ENCODE measurements at places on chromosomes 2 and 18.

DNA sequence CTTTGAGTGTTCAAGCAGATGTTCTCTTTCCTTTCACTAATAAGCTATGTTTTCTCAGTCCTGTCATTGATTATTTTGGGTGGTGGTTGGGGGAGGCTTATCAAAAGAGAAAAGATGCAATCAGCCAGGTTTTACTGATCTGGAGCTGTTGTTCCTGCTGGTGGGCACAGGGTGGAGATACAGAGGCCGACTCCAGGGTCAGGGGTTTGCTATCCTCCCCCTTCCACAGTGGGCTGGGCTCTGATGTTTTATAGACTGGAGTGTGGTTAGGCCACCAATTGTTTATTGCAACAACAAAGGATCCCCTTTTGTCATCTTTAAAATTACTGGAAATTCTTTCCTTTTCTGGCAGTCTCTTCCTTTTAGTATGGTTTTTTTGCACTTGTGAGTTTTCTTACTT, 120.5 kb downstream of the TANC1 start:
- DNase-seq, result no peak

DNA sequence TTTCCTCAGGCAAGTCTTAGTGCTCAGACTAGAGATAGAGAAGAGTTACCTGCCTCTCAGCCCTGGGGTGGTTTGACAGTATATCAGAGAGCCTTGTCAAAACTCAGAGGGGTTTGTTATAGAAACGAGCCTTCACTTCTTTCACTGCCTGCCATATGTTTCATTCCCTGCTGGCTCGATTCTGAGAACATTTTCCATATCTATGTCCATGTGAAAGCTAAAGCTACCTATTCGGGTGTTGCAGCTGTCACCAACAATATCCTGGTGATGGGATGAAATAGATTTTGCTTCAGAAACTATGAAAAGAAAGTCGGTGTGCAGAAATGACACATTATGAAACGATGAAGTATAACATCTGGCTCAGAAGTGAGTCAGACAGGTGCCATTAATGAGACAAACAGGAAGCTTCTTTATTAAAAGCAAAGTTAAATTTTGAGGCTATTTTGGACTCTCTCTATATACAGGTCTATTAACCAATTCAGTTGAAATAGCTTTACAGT, 56.1 kb upstream of the TANK start:
- DNase-seq, result no peak

DNA sequence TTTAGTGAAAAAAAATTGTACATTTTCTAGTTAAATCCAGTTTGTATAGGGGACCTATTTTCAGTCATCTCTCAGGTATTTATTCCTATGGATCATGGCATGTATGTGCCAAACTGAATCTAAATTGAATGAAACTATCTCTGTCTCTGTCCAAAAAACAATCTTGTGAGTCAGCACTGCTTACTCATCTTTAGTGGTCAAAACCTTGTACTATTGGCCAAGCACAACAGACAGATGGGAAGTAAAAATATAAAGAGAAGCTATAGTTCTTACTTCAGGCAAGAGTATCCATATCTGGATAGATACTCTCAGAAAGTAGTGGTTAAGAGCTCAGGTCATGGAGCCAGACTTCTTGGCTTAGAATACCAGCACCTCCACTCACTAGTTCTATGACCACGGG, 76.0 kb upstream of the KLHL14 start:
- no peak for DNase-seq

GRCh38 chr2:88190808-88191721, 20.9 kb downstream of the THNSL2 start:
- peak; percentile 83 for DNase-seq

GRCh38 chr18:55875371-55875901, 287.4 kb upstream of the TCF4 start:
- DNase-seq, result no peak

- no peak for DNase-seq
Measured at GRCh38 chr18:48829443-48830149, 121.2 kb downstream of the SMAD7 start.

DNA sequence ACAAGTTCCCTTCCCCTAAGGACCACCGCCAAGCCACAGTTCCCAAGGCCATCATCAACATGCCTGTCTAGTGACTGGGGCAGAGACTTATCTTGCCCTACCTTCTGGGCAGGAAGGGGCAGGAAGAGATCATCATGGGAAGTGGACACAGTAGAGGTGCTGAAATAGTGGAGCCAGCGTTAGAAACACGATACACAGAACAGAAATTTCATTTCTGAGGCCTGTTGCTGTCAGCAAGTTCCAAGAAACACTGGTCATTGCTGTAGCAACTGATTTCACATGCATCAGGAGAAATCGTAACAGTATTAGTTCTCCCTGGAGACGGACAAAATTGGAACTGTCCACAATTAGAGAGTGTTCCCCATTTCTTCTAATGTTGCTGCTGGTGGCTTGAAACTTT, 83.0 kb downstream of the COLEC12 start:
- DNase-seq, result no peak

DNA sequence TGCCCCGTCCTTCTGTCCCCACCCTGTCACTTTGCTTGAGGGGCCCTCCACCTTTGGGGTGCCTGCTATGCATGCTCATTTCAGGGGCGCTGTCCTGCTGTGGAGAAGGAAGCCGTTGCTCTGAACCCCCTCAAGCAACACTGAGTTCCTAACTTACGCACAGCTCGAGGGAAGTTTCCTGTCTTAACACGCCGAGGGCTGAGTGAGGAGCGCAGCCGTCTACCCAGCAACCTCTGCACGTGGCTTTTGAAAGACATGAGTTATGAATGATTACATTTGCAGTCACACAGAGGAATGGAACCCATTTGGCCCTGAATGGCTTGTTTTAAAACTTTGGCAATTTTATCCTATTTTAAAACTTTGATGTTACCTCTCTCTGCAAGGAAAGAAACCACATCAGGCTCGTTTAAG, 14.0 kb downstream of the RAMP1 start:
- no peak for DNase-seq

GRCh38 chr2:5986801-5987787, 294.9 kb downstream of the SOX11 start:
- no peak for DNase-seq

DNA sequence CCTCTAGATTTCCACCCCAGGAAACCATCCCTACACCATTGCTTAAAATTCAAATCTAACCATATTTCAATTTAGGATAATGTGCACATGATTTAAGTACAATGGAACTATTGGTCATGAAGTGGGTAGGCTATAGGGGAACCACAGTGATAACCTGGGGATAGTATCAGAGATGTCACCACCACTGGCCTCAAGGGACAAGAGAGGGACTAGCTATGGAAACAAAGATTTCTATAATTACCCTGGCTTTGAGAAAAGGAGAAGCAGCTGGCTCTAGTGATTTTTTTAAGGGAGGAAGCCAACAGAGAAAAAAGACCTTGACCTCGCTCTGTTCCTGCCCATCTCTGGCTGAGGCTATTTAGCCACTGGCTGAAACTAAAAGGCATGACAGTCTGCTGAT, 132.0 kb downstream of the MEP1B start:
- DNase-seq, result no peak

GRCh38 chr2:215530191-215530968, 94.5 kb upstream of the FN1 start:
- peak; percentile 7 for DNase-seq

- DNase-seq, result no peak
Measured at GRCh38 chr2:99974275-99974674, 168.1 kb downstream of the AFF3 start.

GRCh38 chr18:43420091-43420490, 142.8 kb upstream of the SYT4 start:
- DNase-seq, result no peak

DNA sequence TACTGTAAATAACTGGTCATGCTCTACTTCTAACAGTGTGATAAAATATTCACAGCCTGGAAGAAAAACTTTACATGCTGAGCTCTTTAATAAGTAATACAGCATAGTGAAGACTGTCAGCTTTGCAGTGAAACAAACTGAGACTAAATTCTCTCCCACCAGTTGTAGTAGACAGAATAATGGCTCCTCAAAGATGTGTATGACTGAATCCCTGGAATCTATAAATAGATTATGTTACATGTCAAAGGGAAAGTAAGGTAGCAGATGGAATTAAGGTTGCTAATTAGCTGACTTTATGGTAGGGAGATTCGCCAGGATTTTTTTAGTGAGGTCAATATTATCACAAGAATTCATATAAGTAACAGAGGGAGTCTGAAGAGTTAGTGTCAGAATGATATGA, 609.5 kb upstream of the VRK2 start:
- no peak for DNase-seq

DNA sequence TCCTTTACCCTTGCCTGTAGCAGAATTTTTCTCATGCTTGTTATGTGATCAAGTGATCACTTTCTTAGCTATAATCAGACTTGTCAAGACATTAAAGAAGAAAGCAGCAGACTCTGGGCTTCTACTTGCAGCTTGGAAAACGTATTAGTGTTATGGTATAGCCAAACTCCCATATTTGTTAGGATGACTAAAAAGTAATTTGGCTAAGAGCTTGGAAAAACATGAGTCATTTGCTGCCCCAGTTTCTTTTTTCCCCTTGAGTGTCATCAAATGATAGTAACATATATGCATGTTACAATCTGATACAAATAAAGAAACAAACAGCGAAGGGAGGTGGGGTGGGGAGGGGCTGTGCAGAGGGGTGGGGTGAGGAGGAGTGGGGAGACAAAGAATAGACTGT, 155.5 kb downstream of the IKZF2 start:
- DNase-seq, result no peak

DNA sequence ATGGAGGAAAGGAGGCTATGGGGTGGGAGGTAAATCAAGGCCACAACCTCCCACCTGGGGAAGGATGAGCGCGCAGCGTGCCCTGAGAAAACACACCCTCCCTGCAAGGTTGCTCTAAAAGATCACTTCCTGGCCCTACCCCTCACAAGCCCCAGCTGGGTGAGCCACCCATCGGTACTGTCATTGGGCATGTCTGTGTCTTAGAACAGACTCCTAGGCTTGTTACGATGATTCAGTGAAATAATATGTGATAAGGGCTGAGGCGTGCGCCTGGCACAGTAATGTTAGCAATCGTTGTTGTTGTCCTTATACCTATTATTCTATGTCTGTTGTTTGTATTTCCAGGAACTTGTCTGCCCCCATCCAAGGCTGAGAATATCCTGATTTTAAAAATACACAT, 175.1 kb downstream of the ZFP36L2 start:
- DNase-seq, result peak; percentile 91

- no peak for DNase-seq
Measured at GRCh38 chr18:5052491-5052890, 144.6 kb downstream of the AKAIN1 start.

GRCh38 chr2:176682278-176682677, 413.0 kb downstream of the MTX2 start:
- no peak for DNase-seq

- no peak for DNase-seq
Measured at GRCh38 chr2:84971510-84972206, 697 bp downstream of the KCMF1 start.

DNA sequence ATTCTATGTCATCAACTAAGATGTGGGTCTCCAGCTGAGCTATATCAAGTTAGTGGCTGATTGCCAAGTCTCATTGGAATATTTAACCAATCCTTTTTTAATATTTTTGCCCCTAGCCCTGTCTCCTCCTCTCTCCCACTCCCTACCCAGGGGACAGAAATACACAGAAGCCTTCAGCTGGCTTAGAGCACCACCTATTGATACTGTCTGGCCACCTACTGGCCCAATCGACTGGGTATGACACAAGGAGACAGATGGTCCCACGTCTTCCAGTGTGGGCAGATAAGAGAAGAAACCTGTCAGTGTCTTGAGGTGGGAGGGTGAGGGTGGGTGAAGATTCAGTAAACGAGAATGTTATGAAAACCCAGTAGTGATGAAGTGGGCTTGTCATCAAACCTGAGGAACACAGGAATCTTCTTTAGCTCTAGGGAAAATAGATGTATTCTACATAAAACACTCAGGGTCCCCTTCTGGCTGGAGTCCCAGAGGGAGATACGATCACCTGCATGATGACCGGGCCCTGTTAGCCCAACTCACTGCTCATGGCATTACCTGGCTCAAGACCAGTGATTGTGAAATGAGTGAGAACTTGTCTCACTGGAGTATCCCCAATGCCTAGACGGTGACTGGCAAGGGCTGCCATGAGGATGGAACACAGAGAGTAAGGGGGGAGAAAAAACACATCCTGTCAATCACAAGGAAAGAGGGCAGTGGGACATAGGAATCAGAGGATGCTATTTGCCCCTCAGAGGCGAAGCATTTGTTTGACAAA, 26.7 kb downstream of the POLR1A start:
- DNase-seq, result peak; percentile 68

- DNase-seq, result no peak
Measured at GRCh38 chr2:184413671-184414229, 184.6 kb upstream of the ZNF804A start.

DNA sequence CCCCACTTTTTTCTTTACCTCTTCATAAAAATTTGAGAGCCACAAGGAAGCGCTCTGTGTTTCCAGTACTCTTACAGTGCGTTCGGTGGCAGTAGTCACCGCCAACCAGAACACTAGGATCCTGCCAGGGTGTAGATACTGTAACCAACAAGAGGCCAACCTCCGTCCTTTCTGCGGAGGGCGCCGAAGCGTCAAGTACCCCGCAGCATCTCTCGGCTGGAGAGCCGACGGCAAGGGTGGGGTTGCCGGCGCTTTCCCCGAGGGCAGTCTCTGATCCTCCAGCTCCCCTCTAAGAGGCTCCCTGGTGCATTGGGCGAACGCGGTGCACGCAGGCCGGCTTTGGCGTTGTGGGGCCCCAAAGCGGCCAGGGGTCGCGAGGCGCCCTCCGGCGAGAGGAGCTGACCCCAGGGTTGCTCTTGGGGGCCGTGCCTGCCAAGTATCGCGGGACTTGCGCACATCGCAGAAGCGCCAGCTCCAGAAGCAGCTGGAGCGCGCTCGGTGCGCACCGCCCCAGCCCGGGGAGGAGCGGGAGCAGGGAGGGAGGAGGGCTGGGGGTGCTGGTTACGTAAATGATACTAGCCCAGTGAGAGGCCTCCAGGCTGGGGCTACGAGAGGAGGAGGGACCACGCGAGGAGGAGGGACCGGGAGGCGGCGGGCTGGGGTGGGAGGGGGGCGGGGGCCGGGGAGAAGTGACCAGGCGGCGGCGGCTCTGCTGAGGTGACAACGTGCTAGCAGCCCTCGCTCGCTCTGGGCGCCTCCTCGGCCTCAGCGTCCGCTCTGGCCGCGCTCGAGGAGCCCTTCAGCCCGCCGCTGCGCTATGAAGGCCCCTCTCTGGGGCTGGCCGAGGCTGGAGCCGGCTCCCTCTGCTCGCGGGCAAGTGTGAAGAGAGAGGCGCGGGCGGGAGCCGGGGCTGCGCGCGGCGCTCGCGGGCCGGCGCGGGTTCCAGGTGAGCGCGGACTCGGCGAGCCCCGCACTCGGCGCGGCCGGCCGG, at the start of gene GALNT13:
TSS of gene GALNT13 (plus strand) at position 692 of the 991 bp plus-strand sequence.
- peak; percentile 54 for DNase-seq

GRCh38 chr18:63063171-63063570, 256.4 kb downstream of the BCL2 start:
- peak; percentile 10 for DNase-seq
